ENCODE measurements at places on chromosomes 5 and 9.

GRCh38 chr9:96612105-96612965, 7.3 kb downstream of the CDC14B start:
- peak; percentile 92 for DNase-seq

DNA sequence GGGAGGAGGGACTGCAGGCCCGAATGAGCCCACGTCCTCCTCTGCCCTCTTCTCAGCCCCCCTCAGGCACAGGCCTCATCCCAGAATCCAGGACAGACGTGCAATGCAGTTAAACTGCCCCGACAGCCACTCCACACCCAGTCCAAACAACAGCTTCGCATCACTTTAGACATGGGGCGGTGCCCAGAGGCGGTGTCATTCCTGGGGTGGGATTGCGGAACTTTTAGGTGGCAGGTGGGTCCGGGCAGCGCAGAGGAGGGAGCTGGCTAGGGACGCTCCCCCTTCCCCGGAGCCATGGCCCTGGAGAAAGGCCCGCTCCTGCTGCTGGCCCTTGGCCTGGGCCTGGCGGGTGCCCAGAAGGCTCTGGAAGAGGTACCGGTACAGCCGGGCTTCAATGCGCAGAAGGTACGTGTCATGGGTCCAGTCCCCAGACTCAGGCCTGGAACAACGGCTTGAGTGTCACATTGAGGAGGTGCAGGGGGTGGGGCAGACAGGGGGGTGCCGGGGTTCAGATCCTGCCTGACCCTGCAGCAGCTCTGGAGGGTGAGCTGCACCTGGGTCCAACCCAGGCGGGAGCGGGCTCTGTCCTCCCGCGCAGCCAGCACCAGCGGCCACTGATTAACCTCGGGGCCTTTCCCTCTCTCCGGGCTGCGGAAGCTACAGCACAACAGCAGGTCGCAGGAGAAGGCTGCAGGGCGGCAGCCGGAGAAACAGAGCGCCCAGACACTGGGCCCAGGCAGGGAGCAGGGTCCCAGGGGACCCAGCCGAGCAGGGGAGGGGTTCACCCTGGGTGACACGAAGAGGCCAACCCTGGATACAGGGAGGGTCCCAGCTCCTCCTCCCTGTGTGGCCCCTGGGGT, 25.2 kb downstream of the GLT6D1 start:
- no peak for DNase-seq

- no peak for DNase-seq
Observed at GRCh38 chr5:131786900-131787692, 9.7 kb downstream of the FNIP1 start.

- no peak for DNase-seq
Observed at GRCh38 chr9:80492221-80492620, 920.5 kb downstream of the TLE4 start.

DNA sequence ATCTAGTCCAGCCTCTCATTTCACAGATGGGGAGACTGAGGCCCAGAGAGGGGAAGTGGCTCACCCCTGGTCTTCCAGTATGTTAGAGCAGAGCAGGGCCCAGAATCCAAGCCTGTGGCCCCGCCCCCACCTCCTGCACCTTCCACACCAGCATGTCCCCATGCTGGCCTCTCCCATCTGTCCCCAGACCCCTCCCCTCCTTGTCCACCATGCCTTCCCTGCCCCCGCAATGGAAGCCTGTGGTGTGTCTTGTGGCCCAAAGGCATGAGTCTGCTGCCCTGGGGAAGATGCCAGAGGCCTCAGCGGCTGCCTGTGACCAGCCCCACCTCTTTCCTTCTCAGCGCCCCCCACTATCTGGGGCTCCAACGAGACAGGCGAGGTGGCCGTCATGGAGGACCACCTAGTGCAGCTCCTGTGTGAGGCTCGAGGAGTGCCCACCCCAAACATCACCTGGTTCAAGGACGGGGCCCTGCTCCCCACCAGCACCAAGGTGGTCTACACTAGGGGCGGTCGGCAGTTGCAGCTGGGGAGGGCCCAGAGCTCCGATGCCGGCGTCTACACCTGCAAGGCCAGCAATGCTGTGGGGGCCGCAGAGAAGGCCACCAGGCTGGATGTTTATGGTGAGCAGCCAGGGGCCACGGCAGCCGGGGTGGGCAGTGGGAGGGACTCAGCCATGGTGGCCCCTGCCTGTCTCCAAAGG, 87.2 kb downstream of the HMCN2 start:
- DNase-seq: no peak

- no peak for DNase-seq
Observed at GRCh38 chr9:16413509-16414016, 456.9 kb downstream of the BNC2 start.

GRCh38 chr9:76810377-76810957, 46.2 kb downstream of the PCA3 start:
- DNase-seq: no peak

DNA sequence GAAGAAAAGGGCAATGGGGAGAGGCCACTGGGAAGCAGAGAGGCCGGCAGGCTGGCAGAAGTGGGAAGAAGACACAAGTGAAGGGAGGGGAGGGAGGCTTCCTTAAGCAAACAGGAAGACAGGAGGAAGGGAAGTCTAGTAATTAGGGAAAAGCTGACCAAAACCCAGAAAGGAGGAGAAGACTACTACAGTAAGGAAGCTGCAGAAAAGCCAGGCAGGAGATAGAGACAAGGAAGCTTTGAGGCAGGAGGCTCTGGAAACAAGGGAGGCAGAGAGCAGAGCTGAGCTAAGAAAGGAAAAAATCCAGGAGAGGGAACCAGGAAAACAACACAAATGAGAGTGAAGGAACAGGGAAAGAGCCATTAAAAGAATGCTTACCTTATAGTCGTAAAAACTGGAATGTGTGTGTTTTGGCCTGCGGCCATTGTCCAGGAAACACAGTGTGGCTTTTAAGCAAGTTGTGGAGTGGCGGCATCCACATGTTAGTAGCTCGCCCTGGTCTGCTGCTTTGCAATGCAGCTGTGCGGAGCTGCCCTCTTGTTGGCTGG, 317.1 kb upstream of the CLINT1 start:
- no peak for DNase-seq

GRCh38 chr5:162543437-162543836, 475.9 kb downstream of the GABRG2 start:
- no peak for DNase-seq

DNA sequence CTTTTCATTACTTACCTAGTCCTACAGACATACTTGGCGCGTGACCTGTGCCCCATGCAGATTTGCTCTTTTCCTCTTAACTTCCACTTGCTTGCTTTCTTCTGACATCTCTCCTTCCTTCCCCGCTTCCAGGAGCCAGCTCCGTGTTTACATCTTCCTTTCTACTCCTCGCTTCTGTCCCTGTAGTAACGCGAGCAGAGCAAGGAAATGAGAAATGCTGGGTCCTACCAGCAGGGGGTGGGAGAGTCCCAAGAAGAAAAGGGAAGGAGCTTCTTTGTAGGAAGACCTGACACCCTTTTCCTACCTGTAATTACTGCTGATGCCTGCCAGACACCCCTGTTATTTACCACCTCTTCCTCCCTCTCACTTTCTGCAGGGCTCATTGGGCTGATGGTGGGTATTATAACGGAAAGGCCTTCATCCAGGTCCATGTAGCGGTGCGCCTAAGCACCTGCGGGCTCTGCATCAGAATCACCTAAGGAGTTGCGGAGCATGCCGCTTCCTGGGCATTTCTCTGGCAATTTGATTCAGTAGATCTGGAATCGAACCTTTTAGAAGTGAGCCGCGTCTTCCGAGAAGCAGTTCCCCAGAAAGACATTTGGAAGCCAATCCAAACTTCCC, 1260.8 kb upstream of the WWC1 start:
- no peak for DNase-seq

- DNase-seq: no peak
Observed at GRCh38 chr9:99966716-99967115, 60.3 kb downstream of the STX17 start.

DNA sequence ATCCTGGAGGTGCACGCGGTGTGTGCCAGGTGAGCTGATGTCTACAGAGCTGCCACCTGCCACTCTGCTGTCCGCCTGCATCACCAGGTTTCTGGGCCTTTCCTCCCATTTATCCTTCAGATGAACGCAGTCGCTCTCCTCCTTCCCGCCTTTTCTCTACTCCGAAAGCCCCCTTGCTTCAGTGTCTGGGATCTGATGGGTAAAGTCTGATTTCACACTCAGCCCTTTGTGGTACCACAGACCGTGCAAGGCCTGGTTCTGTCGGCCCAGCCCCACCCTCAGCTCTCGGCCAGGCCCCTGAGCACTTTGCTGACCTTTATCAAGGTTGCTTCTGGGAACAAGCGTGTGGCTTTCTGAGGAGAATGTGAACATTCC, 32.5 kb downstream of the GLT6D1 start:
- DNase-seq: no peak

- no peak for DNase-seq
Observed at GRCh38 chr5:109900911-109901627, 211.3 kb downstream of the MAN2A1 start.

GRCh38 chr5:79702606-79703380, 13.2 kb downstream of the CMYA5 start:
- no peak for DNase-seq

DNA sequence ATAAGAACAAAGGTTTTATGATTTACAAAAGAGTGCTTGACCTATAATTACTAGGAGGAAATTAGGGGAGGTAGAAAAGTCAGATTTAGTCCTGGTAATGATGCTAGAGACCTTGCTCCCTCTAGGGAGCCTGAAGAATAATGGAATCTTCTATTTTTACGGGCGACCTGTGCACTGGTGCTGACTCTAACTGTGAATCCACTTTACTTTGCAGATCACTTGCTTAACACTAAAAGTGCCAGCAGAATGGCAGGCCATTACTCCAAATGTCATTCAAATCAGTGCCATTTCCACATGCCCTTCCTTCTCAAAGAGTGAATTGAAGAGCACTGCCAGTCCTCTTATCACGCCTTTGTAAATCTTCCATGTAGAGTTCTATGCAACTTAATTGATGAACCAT, 359.4 kb upstream of the ARRDC3 start:
- no peak for DNase-seq

DNA sequence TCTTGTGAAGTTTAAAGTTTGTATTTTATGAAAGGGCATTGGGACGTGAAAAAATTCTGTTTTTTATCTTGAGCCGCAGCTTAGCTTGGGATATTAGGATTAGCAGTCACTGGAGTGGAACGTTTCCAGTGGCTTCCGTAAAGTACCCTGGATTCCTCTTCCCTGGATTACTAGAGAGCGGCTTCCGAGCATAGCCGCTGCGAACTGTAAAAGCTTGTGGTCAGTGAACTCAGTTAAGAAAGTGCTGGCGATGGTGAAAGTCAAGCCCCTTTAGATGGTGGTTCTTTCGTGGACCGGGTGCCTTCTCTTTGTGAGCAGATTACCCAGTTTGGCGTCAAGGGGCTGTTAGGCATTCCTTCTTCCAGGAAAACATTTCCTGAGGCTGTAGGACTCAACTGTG, 168.1 kb downstream of the KDM4C start:
- no peak for DNase-seq

GRCh38 chr5:99317136-99317535, 388.3 kb upstream of the CHD1 start:
- no peak for DNase-seq

- no peak for DNase-seq
Observed at GRCh38 chr9:89368978-89369377, 50.7 kb downstream of the SECISBP2 start.
